ENCODE measurements at places on chromosomes 11 and 22. TPM values are rescaled to one million over a fixed set of nuclear protein-coding genes. Genes with fewer than 3 reads are reported as not detected.

TRPC6 gene
- total RNA-seq: 2.2 TPM

ACR gene
- total RNA-seq: not detected

PAMR1 gene
- total RNA-seq: 22.2 TPM

RAB36 gene
- total RNA-seq: 5.9 TPM

PLAAT5 gene
- total RNA-seq: not detected

PLEKHA7 gene
- 1.7 TPM for total RNA-seq

KCNK4 gene
- total RNA-seq: not detected

PRCP gene
- total RNA-seq: 58.2 TPM

POGLUT3 gene
- 43.6 TPM for total RNA-seq

TM7SF2 gene
- 32.3 TPM for total RNA-seq

MRGPRF gene
- total RNA-seq: 25.2 TPM

DDI1 gene
- not detected for total RNA-seq

MMP3 gene
- 0.40 TPM for total RNA-seq

RNF26 gene
- total RNA-seq: 21.7 TPM

OR8K3 gene
- total RNA-seq: not detected

DERL3 gene
- total RNA-seq: not detected

CASP5 gene
- not detected for total RNA-seq

AIFM3 gene
- total RNA-seq: 0.80 TPM

PHOX2A gene
- total RNA-seq: not detected

CARNS1 gene
- total RNA-seq: 0.88 TPM

PRAME gene
- total RNA-seq: not detected

OR10D3 gene
- total RNA-seq: not detected

C11orf42 gene
- not detected for total RNA-seq

TMEM135 gene
- total RNA-seq: 16.4 TPM

SORL1 gene
- 2.2 TPM for total RNA-seq

Measured in epithelial cell of alveolus of lung (primary cell).